ENCODE measurements at places on chromosomes 2 and 18.

DNA sequence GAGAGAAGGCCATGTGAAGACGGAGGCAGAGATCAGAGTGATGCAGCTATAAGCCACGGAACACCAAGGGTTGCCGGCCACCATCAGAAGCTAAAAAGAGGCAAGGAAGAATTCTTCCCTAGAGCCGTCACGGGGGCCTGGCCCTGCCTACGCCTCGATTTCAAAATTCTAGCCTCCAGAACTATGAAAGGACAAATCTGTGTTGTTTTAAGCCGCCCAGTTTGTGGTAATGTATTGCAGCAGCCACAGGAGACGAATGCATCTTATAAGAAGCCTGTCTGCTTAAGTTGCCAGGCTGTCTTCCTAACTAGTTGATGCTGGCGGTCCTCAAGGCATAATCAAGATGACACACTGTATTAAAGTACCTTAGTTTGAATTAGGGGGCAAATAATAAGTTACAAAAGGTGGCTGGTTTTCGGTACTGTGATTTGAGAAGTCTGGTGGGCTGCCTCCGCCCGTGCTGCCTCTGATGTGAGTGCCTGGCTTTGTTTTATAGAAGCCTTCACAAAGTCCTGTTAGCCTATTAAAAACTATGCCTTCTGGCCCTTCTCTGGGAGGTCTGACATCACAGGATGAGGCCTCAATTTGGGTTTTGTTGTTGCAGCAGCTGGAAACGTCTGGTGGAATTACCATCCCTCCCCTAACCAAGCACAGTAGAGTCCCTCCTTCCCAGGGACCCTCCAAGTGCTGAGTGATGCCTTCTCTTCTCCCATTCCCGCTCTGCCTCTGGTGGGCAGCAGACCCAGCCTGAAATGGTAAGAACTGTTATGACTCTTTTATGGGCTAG, 53.6 kb downstream of the SRD5A2 start:
- no peak for DNase-seq

DNA sequence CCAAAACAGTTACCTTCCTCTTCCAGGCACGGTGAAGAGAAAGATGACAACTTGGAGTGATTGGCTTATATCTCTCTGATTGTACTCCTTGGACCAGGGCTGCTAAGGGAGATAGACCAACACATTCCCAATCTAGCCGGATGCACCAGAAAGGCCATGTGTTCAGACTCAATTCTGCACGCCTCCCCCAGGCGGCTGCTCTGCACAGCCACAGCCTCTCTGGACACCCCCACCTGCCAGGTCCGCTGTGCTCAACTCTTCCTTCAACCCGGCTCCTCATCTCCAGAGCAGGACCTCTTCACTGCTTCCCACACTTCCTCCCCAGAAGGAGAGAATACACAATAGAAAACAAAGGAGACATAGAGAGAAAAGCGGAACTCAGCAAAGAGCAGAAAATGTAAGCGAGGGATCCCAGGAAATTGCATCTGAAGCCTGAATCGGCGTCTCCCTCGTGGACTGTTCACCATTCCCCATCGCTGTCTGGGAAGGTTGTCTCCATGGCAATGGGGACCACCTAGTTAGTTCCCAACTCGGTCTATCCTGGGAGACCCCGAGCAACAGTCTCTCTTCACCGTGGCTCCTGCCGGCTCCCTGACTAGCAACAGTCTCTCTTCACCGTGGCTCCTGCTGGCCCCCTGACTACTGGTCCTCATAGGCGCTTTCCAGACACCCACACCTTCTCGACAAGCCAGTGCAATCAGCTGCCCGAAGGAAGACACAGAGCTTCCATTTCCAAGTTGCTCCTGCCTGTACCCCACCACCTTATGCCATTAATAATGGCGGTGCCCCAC, 361.7 kb upstream of the MYT1L start:
- DNase-seq = no peak

DNA sequence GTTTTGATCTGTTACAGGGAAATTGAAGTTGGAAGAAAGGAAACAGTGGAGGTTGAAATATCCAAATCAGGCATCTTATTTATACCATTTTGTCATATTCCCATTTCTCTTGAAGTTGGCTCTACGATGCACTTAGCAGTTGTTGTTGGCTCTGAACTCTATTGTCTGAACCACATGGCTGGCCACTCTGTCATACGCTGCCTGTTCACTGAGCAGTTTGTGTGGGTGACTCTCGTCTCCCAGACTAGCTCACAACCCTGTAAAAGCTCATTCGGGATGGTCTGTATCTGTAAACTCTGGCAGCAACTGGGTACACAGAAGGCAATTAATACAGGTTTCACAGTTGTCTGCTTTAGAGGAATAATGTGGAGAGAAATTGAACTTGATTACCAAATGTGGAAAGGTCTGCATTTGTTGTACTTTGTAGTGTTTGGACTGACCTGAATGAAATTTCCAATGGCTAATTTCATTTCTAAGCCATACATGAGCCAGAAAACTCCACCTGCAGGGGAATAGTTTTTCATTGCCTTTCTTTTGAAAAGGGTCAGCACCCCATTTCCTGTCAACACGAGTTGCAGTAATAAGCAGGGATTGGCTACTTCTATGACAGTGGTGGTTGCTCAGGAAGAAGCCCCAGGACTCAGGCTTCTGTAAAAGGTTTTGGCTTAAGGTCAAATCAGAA, 378.2 kb downstream of the OSR1 start:
- no peak for DNase-seq

GRCh38 chr2:165989851-165990250, 36.3 kb upstream of the TTC21B start:
- no peak for DNase-seq

DNA sequence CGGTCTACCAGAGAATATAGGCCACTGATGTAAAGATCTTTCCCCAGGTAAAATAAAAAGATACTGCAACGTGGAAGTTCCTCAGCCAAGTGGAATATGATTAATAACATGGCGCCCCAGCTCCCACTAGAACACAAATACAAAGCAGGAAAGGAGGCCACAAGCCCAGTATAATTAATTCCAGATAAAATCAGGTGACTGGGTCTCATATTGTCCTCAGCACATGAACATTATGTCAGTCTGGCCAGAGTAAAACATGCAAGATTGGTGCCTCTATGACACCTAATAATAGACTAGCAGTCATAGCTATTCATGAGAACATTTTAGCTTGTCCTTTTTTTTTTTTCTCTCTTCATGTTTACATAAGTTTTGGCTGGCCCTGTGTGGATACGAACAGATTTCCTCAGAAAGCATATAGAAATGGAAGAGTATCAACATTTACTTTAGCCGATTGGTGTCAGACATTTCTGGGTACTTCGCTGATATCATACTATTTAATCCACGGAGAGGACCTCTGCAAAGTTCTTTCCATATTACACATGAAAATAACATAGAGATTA, 523.8 kb upstream of the SETBP1 start:
- no peak for DNase-seq

- DNase-seq = no peak
Observed at GRCh38 chr2:197997083-197997541, 192.7 kb downstream of the PLCL1 start.

GRCh38 chr2:209556354-209556961, 132.6 kb downstream of the MAP2 start:
- no peak for DNase-seq

DNA sequence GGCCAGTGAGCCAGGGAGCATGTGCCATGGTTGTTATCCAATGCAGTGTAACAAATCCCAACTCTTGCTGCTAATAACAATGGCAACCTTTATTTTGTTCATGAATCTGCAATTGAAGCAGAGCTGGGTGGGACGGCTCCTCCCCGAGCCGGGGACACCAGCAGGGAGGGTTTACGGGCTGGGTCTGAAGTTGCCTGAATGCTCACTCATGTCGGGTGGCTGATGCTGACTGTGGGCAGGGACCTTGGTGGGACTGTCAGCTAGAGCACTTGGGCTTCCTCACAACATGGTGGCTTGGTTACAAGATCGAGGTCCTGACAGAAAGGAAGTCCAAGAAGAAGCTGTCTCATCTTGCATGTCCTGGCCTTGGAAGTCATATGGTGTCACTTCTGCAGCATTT, 264.5 kb downstream of the NDUFA10 start:
- DNase-seq = no peak

DNA sequence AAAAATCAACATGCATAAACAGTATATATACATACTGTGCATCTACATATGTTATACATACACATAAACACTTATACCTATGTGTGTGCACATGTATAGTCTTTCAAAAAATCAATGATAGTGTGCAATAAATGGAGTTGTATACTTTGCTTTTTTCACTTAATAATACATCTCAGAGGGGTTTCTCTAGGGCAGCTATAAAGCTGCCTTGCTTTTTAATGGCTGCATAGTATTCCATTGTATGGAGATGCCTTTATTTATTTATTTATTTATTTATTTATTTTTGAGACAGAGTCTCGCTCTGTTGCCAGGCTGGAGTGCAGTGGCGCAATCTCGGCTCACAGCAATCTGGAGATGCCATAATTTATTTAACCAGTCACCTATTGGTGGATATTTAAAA, 7.4 kb upstream of the RNF125 start:
- no peak for DNase-seq

GRCh38 chr2:2331881-2332280, 806 bp upstream of the MYT1L start:
- DNase-seq = no peak

DNA sequence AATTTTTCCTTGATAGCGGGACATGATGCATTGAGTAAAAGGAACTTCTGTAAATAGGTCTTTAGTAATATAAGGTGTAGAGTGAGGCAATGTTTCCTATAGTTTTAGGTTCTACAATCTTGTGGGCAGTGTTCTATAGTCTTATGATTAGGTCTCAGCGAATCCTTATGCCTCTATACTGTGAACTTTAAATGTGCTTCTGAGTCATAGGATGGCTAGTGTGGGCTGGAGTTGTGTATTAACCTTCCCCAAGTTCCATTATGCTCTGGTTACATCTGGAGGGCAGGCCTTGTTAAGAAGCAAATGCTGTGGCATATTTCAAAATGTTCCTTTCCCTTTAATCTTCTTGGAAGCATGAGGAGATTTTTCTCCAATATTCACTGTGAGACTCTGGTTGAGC, 73.5 kb downstream of the ROCK2 start:
- no peak for DNase-seq

GRCh38 chr2:191889931-191890330, 43.0 kb upstream of the CAVIN2 start:
- DNase-seq = no peak

- no peak for DNase-seq
Observed at GRCh38 chr2:218659988-218660358, 490 bp downstream of the BCS1L start.

- DNase-seq = no peak
Observed at GRCh38 chr2:49248506-49248905, 94.2 kb upstream of the FSHR start.

DNA sequence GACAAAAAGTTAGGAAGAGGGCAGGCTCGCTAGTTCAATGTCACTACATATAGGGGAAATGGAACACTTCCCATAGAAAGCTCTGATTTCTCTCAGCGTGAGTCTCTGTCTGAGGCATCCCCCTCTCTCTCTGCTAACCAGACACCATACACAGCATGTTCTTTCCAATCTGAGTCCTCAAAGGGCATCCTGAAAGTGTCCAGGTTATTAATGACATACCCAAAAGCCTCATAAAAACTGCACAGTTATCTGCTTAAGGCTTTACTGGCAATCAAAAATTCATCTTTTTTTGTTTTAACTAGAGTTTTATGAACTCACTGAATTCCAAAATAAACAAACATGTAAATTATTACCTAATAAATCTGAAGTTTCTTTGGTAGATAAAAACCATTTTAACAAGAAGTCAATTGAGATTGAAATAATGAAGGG, 137.4 kb downstream of the AFF3 start:
- no peak for DNase-seq

DNA sequence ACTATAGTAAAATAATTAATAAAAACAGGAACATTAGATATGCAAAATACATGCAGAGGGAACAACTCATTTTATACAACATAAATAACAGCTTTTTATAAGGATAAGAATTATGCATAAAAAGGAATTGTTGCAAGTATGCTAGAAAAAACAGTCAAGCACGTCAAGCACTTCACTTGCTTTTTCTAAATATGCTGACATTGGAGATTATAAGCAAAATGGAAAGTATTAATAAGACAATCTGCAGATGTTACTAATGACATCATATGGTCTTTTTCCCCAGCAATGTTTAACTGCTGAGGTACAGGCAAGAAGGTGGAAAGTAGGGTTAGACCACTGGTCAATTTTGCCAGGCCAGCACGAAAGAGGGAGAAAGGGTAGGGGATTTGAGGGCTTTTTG, 111.7 kb downstream of the HIBCH start:
- DNase-seq = no peak

DNA sequence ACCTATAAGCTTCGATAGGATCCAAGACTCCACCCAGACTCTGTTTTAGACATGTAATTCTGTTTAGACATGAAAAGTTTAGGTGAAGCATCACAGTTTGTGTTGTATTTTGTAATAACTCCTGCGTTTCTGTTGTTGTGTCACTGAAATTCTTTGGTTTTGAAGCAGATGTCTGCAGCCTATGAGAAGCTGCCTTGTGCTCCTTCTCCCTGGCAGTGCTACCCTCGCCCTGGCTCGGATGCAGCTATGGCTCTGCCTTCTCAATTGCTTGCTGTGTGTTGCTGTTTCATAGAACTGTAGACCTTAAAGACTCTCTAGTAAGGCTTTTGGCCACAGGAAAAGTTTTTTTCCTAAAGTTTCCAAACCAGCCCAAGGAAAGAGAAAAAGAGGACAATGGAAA, 40.2 kb upstream of the ZNF638 start:
- no peak for DNase-seq

- DNase-seq = no peak
Observed at GRCh38 chr2:120064664-120065063, 51.8 kb downstream of the EPB41L5 start.

GRCh38 chr2:40283111-40283909, 168.6 kb downstream of the SLC8A1 start:
- DNase-seq = no peak

DNA sequence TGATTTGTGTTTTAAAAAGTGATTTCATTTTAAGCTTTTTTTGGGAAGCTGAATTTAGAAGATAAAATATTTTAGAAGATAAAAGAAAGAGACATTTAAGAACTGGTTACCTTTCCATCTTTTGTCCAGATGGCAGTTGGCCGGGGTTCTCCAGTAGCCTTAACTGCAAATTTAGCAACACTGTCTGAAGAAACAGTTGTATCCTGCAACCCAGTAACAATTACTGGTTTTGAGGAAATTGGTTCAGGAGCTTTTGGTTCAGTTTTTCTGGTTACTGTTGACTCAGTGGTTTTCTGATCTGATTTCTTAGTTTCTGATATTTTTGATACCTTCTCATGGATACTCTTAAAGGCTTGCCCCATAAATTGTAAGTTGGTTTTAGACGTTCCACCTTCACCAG, 49.9 kb downstream of the PLEKHA3 start:
- DNase-seq = no peak

- DNase-seq = no peak
Observed at GRCh38 chr2:222842491-222843174, 18.2 kb upstream of the ACSL3 start.

DNA sequence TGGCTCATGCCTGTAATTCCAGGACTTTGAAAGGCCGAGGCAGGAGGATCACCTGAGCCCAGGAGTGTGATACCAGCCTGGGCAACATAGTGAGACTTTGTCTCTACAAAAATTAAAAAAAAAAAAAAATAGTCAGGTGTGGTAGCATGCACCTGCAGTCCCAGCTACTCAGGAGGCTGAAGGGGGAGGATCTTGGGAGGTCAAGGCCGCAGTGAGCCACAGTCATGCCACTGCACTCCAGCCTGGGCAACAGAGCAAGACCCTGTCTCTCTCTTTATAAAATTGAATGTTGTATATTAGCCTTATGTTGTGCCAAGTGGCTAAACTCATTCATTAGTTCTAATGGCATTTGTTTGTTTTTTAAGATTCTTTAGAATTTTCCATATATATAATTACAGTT, 207.7 kb upstream of the COPS8 start:
- no peak for DNase-seq

Measured in GDM1 (cell line).